ENCODE measurements at places on chromosomes 11 and 22.

DNA sequence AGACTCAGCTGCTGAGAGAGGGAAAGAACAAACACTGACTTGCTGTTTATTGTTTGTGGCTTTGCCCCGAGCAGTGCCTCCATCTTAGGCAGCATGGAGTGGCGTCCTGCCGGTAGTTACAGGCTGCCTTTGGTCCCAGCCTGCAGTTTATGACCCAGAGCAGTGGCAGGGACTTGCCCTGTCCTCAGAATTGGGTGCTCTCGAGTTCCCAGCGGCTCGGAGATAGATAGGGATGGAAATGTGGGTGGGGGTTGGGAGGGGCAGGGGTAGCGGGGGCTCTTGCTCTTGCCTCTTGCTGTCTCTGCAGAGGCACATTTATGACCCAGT is 3.1 kb downstream of the ALX4 start:
- no peak for DNase-seq

GRCh38 chr22:29155966-29156365 is 49.7 kb upstream of the EMID1 start:
- no peak for DNase-seq

- DNase-seq = no peak
Measured at GRCh38 chr11:102437727-102438126, 14.8 kb downstream of the TMEM123 start.

- no peak for DNase-seq
Measured at GRCh38 chr11:99271527-99271926, 250.8 kb downstream of the CNTN5 start.

- no peak for DNase-seq
Measured at GRCh38 chr11:833849-834311, 1.1 kb downstream of the CD151 start.

DNA sequence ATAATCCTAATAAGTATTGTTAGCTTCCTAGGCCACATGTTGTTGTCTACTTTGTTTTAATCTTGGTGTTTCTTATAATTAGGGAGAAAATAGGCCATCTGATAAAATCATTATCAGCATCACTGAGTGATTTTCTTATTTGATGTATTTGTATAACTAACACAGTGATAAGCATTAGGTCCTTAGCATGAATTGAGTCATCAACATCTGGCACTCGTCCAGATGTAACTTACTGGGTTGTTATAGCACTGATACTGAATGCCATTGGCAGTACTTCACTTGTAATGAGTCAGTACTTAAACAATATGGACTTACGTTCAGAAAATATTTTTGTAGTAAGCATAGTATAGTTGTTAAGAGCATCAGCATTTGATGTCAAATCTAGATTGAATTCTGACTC is 16.2 kb downstream of the API5 start:
- no peak for DNase-seq

Data from activated CD4-positive, alpha-beta T cell treated with anti-CD3 and anti-CD28 coated beads, Interleukin-2, amount 50 U/mL, for 24 hours (primary cell).